NCI-H1436 treated with DMSO at 0.1 percent for 48 hours (cell line): ENCODE measurements at places on chromosomes 16 and 17.

- DNase-seq, result no peak
Observed at GRCh38 chr16:71775949-71776348, 32.7 kb downstream of the AP1G1 start.

- DNase-seq, result no peak
Observed at GRCh38 chr17:80476877-80477646, 655 bp upstream of the NPTX1 start.

GRCh38 chr17:20086416-20087076 is 77.4 kb downstream of the SPECC1 start:
- DNase-seq, result no peak

GRCh38 chr16:21646721-21647561 is 5.5 kb downstream of the IGSF6 start:
- no peak for DNase-seq

DNA sequence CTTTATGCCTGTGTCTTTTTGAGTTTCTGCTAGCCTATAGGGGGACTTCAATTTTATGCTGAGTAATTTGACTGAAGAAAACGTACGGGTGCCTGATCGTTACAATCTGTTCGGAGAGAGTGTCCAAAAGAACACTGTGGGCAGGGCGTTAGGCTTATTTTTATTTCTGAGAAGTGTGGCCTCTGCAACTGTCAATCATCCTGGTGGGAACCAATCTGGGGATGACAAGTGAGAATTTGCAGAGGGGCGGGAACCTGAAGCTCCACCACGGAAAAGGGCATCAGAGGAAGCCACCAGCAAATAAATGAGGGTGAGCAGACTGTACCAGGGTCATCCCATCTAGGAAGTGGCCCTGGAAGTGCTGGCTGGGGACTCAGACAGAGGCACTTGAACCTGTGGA is 12.0 kb upstream of the CDYL2 start:
- no peak for DNase-seq

DNA sequence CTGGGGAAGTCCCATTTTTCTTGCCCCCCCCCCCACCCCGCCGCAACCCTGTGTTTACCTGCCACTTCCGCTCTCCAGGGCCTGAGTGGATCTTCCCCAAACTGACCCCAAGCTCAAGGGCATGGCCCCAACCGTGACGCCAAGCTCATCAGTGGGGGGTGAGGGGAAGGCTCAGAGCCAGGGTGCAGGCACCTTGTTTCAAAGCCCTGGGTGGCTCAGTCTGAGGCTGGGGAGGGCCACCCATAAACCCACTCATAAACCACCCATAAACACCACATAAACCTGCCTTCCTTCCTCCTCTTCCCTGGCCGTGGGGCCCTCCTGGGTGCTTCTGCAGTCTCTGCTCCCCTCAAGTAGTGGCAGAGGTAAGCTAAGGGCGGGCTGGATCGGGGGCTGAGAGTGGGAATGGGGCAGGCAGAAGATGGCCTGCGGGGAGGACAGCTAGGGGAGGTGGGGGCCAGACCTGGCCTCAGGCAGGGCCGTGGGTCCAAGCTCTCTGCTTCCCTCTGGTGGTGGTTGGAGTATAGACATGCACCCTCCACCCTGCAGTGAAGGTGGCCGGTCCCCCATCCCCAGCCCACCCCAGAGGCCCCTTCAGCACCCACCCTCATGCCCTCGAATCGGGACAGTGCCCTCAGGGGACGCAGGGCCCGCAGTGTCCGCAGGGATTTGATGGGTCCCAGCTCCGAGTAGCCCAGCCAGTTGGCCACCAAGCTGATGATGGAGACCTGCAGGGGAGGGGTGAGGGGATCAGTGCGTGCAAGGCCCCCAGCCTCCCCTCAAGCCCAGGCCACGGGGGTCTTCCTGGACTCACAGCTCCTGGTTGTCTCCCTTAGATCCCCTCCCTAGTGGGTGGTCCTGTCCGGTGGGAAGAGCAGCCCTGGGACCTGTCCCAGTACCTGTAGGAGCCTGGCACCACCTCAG is 14.6 kb upstream of the CD79B start:
- no peak for DNase-seq

GRCh38 chr17:38463451-38463858 is 35.2 kb downstream of the ARHGAP23 start:
- DNase-seq, result no peak

DNA sequence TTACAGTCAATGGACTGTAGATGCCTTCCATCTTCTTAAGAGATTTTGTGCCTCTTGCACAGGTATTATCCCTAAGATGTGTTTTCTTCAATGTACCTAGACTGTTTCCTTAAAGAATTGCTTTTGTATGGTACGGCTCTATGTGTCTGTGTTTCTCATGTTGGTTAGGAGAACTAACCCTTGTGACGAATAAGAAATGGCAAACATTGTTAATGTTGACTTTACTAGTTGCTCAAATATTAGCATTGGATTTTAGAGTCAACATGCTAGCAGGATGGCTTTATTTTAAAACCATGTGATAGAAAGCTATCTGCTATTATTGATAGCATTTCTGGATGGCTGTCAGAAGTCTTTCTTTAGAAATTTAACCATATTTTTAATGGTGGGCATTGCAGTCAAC is 34.5 kb downstream of the WWOX start:
- no peak for DNase-seq

GRCh38 chr17:74125156-74125555 is 78.3 kb upstream of the RPL38 start:
- no peak for DNase-seq

DNA sequence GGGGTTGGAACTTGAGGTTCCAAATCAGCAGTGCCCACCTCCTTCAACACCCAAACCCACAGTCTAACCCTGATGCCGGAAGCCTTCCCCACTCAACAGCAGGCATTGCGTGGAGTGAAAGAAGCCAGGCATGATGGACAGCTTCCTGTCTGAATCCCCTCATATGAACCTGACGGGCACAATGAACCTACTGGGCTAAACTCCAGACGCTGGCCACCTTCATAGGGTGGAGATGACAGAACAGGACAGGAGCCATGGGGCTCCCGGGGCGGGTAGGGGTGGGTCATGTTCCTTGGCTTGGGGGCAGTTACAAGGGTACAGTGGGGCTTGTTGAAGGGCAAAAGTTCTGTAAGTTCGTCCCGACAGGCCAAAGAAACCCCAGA is 460 bp upstream of the HSBP1 start:
- DNase-seq, result no peak

- no peak for DNase-seq
Observed at GRCh38 chr17:73304971-73305812, 6.6 kb downstream of the CDC42EP4 start.

DNA sequence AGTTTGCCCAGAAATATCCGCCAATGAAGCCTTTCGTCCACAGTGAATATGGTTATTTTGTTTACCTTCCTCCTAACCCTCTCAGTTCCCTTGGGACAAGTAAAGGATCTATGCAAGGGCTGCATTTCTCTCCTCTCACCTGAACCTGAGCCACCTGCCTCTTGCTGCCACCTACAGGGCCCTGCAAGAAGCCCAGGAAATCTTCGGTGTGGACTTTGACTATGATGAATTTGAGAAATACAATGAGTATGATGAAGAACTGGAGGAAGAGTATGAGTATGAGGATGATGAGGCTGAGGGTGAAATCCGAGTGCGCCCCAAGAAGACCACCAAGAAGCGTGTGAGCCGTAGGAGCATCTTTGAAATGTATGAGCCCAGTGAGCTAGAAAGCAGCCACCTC is 14.0 kb downstream of the SUPT6H start:
- DNase-seq, result no peak

DNA sequence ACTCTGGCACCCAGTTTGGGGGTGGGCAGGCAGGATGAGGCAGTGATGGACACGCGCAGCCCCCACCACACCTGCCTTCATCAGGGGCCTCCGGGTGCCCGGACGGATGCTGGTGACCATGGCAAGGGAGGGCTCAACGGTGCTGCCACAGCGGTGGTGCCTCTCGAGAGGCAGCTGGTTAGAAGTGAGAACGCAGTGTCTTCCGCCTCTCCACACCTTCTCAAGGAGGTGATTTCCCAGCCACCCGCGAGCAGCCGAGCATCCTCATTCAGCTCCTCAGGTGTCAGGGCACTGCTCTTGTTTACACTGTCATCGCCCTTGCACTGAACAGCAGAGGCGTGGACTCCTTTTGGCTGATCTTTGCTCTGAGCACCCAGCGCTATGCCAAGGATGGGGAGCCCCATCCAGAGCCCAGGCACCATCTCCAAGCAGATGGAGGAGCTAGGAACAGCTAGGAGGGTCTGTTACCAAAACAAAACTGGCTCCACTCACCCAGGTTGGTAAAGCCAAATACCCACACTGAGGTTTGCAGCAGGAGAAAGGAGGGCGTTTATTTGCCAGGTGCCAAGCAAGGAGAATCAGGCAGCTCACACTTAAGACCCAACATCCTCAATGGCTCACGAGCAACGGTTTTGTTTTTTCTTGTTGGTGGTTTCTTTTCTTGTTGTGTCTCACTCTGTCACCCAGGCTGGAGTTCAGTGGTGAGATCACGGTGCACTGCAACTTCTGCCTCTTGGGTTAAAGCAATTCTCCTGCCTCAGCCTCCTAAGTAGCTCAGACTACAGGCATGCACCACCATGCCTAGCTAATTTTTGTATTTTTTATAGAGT is 174.3 kb upstream of the TNRC6C start:
- no peak for DNase-seq

- no peak for DNase-seq
Observed at GRCh38 chr17:47184681-47185080, 4.4 kb downstream of the CDC27 start.

DNA sequence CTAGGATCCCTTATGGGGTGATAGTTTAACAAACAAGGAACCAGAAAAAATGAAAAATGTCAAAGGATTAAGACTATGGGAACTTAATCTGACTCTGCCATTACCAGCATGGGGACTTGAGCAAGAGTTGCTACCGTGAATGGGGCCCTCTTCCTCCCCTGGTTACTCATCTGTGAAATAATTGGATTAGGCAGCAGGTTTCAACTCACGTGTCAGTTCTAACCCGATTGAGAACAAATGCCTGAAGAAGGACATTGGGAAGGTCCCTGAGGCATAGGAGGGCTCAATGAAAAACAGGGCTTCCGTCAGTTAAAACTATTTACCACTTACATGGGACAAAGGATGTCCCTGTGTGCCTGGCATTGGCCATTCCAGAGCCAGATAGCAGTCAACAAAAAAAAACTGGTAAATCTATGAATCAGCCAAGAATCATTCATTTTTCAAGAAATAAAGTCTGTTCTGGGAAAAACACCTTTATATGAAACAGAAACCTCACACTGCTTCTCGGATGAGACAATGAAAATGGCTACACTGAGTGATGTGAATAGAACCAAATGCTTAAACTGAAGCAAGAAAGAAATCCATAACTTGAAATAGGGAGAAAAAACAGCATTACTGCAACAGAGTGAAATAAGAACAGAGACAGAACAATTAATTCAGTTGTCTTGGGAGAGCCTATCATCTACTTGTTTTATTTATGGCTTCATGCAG is 104.3 kb downstream of the ADAMTS18 start:
- no peak for DNase-seq

DNA sequence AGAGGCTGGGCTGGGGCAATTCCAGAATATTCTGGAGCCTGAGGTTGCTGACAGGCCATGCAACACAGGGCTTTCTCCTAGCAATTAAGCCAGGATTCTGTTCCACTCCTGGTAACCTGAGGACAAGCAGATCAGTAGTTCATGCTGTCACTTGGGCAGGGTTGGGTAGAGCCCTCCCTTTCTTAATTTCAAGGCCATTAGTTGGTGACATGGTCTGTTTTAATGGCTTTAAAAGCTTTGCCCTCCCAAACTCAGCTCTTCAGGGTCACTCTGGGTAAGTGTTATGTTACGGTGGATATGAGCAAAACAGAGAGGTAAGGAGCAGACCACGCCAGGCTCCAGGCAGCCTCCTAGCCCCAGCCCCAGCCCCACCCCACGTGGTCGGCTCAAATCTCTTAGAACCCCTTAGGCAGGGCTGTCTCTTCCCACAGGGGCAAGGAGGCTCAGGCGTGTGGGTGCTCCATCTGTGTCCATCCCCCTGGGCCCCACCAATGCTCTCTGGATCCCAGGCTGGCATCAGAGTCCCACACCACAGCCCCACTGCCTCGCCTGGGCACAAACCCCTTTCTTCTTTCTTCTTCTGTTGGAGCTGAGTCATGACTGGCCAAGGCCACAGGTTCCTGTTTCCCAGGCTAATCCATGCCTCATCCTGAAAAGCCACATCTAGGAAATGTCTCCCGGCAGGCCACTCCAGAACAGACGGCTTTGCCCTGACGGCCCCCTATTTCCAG is 27.5 kb downstream of the CEP295NL start:
- no peak for DNase-seq

GRCh38 chr16:75566758-75567255 is 628 bp downstream of the GABARAPL2 start:
- DNase-seq, result no peak

DNA sequence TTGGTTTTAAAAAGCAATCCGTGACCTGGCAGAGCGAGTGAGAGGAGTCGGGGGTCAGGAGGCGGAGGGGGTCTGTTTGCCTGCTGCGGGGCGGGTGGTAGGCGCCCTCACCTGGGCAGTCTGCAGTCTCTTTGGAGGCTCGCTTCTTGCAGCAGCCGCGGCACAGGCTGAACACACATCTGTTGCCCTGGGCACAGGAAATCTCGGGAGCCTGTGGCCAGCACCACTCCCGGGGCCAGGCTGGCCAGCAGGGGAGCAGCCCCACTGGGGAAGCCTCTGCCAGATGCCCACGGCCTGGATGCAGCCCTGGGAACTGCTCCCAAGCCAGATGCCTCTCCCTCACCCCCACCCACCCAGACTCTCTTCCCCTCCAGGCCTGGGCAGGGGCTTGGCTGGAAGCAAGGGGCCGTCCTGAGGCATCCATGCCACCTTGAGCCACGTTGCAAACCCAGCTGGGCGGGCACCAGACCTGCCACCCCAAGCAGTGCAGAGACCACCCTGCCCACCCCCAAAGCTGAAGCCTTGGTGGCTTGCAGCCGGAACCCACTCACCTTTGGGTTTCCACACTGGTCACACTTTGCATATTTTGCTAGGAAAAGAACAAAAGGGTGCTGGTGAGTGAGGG is 6.6 kb downstream of the GPS1 start:
- DNase-seq, result no peak

DNA sequence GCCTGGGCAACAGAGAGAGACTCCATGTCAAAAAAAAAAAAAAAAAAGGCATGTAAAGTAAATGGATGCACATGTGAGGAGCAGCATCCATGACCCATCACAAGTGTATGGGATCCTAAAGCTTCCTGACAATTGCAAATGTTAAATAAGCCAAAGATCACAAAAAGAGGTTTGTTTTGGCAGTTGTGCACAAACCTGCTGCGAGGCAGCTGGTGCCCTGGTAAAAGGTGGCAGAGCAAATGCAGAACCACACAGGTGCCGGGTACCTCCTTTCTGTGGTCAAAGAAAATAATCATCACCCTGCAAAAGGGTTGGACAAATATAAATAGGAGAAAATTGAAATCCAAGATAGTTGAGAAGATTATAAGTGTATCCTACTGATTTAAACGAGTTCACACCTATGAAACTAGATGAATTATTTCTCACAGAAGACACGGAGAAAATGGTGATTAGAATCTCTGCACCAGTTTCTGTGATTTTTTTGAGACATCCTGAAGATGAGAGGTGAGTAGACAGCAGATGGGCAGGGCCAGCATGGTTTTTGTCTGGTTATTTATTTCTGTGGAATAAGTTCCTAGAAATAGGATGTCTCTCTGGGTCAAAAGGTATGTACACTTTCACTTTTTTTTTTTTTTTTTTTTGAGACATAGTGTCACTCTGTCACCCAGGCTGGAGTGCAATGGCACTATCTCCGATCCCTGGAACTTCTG is 291.3 kb downstream of the CDH13 start:
- no peak for DNase-seq

- no peak for DNase-seq
Observed at GRCh38 chr16:84484579-84485254, 19.7 kb downstream of the MEAK7 start.
